ENCODE measurements at places on chromosomes 3 and 15.

- no peak for DNase-seq
These were observed 20.5 kb downstream of the SRPRB start for GRCh38 chr3:133825969-133826727.

- no peak for DNase-seq
These were observed 38.6 kb downstream of the MGA start for GRCh38 chr15:41698779-41699178.

GRCh38 chr15:77084436-77084835 is 13.5 kb upstream of the TSPAN3 start:
- DNase-seq: peak; percentile 53

DNA sequence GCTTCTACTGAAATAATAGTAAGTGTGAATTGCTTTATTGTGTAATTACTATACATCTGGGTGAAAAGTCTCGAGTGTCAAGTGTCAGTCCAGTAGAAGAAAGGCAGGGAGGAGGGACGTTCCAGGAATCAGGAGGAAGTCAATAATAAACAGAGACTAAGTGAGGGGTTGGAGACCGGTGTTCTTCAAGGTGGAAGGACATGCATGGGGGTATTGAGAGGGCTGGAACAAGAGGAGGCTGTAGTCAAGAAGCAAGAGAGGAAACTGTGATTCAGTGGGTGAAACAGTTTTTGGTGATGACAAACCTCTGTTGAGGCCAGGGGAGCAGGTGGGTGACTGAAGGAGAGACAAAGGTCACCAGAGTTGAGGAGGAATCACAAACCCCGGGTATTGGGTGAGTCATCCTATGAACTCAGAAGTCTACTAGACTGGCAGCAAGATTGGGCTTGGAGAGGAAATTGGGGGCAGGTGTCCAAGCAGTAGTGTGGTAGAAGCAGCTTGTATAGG is 11.6 kb upstream of the SCAMP5 start:
- DNase-seq: no peak

GRCh38 chr3:104631254-104631653 is 735.5 kb upstream of the ALCAM start:
- no peak for DNase-seq

GRCh38 chr3:194867270-194867983 is 181.7 kb downstream of the FAM43A start:
- no peak for DNase-seq

DNA sequence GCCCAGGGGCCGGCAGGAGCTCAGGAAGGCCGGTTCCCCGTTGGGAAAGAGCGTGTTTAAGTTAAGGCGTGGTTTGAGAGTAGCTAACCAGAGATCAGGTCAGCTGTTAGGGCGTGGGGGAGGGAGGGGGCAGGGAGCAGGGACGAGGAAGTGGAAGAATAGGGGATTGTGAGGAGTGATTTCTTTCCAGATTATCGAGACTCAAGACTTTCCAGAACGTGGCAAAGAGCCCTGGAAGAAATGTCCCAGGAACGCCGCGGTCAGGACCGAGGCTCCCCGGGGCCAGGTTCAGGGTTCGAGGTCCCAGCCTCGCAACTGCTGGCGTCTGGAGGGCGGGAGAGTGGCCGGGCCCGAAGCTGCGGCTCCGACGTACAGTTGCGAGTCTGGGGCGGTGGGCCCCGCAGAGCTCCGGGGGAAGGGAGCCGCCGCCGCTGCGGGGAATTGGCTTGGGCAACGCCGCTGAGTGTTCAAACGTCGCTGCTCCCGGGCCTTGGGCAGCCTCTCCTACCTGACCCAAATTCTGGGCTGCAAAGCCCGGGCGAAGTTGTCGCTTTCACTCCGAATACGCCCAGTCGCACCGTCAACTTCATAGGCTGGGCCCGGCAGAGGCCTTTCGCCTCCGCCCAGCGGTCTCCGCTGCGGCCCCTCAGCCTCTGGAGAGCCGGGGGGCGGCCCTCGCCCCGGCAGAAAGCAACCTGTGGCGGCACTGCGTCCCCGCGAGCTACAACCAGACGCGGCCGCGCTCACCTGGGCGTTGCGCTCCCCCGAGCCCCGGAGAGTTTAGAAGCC is 9.5 kb downstream of the ISL2 start:
- peak; percentile 69 for DNase-seq

GRCh38 chr15:31338879-31339557 is 12.4 kb downstream of the KLF13 start:
- DNase-seq: no peak

DNA sequence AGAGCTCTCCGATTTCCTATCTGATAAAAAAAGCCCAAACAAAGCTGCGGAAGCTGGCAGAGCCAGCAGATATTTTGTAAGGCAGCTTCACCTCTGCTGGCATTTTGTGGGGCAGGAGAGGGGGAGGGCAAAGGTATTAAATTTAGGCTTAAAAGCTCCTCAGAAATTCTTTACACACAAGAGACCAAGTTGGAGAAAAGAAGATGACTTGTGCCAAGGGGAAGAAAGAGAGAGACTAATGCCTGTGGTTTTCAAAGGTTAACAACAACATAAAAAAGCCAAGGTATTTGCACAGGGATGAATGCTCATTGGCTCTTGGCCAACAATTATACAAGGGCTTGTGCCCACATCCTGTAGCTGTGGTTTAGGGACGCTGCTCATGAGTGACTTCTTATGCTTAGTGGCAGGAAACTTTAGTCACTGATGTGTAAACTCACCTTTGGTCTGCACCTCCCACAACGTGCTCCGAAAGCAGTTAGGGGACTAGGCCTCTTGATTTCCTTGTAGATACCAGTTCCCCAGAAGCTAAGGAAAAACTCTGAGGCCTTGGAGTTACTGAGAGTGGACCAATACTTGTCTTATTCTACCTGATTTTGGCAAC is 152.9 kb downstream of the TPRG1 start:
- peak; percentile 64 for DNase-seq

GRCh38 chr3:21642433-21642832 is 108.6 kb downstream of the ZNF385D start:
- no peak for DNase-seq

GRCh38 chr15:69815793-69816192 is 281.9 kb downstream of the TLE3 start:
- no peak for DNase-seq

GRCh38 chr3:163785693-163786092 is 1292.6 kb downstream of the SI start:
- DNase-seq: no peak

- DNase-seq: no peak
These were observed 151.6 kb upstream of the CGNL1 start for GRCh38 chr15:57224664-57225063.

DNA sequence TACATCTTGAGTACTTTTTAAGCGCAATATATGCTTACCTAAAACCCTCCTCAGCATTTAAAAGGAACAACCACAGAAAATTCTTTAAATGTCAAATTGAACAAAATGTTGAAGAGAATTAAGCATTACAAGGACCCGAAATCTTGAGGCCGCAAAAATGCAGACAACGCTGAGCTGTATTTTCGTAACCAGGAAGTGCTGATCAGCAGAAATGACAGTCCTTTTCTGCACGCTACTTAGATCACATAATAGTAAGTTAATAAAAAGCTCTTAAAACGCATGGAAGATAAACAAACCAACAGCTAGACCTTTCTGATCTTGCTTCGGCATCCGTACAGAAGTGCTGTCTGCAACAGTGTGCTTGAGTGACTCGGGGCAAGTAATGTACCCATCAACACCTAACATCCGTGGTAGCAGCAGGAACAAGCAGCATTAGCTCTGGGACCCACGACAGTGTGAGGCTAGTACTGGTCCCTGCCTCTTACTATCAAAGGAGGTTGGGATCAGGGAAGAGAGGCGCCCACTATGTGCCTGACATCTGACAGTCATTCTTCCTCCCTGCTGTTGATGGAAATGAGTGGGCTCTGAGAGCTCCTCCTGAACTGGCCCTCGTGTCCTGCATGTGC is 1.8 kb upstream of the SSUH2 start:
- DNase-seq: no peak

- DNase-seq: no peak
These were observed 5.5 kb downstream of the FAM81A start for GRCh38 chr15:59443341-59444072.

- no peak for DNase-seq
These were observed 112.8 kb downstream of the WNT7A start for GRCh38 chr3:13767030-13767429.

- DNase-seq: no peak
These were observed 19.3 kb downstream of the CPOX start for GRCh38 chr3:98574132-98574531.

GRCh38 chr15:47293466-47294162 is 423.7 kb upstream of the SEMA6D start:
- DNase-seq: no peak

DNA sequence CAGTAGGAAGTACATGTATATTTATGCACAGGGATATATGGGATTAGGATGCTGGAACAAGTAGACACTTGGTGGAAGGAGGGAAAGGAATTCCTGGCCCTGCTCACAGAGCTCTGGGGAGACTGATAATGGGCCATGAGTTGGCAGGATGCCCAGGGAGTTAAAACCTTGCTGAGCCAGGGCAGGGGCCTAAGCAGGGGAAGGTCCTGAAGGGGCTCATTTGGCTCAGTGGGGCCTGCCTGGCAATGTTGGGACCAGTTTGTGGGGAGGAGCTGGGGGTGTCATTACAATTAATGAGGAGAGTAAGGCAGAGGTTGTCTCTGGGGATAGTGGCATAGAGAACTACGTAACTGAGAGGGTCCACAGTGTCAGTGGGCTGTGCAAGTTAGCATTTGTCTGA is 124.2 kb upstream of the ADPGK start:
- no peak for DNase-seq

- DNase-seq: no peak
These were observed 267.2 kb downstream of the GABRG3 start for GRCh38 chr15:27238209-27238608.

DNA sequence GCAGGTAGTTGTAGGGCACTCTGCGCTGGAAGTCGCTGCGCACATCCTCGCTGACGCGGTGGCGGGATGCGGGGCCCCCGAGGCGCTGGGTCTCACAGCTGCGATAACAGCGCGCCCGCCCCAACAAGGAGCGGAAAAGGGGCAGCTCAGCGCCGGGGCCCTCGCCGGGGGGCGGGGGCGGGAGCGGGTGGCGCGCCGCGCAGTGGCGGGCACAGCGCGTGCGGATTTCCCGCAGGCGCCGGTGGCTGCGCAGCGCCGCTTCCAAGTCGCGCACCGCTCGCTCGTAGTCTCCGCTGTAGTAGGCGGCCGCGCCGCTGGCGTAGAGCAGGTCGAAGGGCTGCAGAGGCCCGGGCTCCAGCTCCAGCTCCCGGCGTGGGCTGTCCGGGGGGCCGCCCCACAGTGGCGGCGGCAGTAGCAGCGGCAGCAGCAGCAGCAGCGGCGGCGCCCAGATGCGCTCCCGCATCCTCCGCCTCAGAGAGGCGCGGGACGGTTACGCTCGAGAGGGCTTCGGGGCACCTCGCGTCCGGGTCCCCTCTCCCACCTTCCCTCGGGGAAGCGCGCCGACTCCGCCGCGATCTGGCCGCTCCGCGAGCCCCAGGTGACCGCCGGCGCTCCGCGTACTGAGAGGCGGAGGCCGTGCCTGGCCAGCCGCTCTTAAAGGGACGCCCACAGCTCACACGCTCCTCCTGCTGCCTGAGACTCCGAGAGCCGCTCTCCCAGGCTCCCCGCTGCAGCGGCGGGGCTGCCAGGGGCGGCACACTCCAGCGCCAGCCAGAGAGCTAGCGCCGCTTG is at the start of gene P3H2:
Gene P3H2 (minus strand): TSS at position 629 of the 792 bp plus-strand sequence. CDS start 166 bp downstream, at position 463.
- no peak for DNase-seq

- DNase-seq: no peak
These were observed 50.2 kb downstream of the PDHB start for GRCh38 chr3:58383476-58383875.

DNA sequence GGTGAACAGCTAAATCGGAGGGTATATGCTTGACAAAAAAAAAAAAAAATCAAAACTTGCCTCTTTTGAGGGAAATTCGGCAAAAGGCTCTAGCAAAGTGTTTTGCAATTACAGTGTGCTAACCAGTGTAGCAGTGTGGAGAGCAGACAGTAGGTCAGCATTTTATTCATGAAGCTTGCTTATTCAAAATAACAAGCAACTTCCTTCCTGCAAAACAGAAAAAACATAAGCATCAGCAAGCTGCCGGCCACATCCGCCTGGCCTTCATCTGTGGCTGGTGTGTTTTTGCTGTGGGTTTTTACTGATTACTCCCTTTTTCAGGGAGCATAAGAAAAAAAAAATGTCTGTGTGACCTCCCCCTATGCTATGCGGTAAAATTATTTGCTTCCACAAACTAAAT is 434.1 kb downstream of the OCA2 start:
- DNase-seq: no peak

DNA sequence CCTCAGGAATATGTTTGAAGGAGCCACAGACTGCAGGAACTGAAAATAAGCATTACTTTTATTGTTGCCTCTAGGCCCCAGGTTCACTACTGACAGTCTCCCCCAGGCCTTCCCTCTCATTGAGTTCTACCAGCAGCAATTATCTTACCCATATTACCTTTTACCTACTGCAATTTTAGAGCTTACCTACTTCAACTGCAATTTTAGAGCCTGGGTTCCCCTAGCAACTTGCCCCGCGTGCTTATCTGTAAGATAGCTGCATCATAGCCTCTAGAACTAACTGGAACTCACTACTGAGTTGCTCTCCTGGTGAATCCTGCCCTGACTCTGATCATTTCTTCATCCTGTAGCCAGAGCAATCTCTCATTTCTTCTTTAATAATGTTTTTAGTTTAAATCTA is 29.2 kb upstream of the WWTR1 start:
- DNase-seq: no peak

- no peak for DNase-seq
These were observed 13.8 kb upstream of the TNFSF10 start for GRCh38 chr3:172536993-172537419.

- DNase-seq: no peak
These were observed 209.0 kb downstream of the ARRDC4 start for GRCh38 chr15:98169551-98169950.

- DNase-seq: no peak
These were observed 3.7 kb upstream of the CCK start for GRCh38 chr3:42269647-42270046.

DNA sequence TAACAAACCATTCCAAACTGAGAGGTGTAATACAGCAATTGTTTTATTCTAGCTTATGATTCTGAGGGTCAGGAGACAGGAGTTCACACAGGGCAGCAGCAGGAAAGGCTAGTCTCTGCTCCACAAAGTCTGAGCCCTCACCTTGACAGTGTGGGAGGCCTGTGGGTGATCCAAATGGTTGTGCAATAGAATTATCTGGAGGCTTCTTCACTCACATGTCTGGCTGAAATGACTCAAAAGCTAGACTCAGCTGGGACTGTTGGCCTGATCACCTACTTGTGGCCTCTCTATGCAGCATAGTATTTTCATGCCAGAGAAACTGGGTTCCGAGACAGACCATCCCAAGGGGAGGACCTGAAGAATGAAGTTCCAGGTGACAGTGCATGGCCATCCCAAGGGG is 233.9 kb upstream of the UBE2E2 start:
- DNase-seq: no peak

- DNase-seq: no peak
These were observed 55.5 kb upstream of the ADAMTS9 start for GRCh38 chr3:64743156-64743886.

Data from B cell (primary cell).